ENCODE measurements at places on chromosomes 5 and 9. TPM values are rescaled to one million over a fixed set of nuclear protein-coding genes. Genes with fewer than 3 reads are reported as not detected.

RGS7BP gene
- not detected for total RNA-seq

ORM2 gene
- total RNA-seq = not detected

SPATA6L gene
- total RNA-seq = under 0.01 TPM

SEMA5A gene
- total RNA-seq = 6.4 TPM

ENTPD2 gene
- not detected for total RNA-seq

ENHO gene
- not detected for total RNA-seq

C5 gene
- 2.8 TPM for total RNA-seq

OTP gene
- total RNA-seq = not detected

HAPLN1 gene
- 2.7 TPM for total RNA-seq

IQGAP2 gene
- 0.17 TPM for total RNA-seq

GRIN1 gene
- total RNA-seq = not detected

BAAT gene
- under 0.01 TPM for total RNA-seq

ESM1 gene
- 2.5 TPM for total RNA-seq

WWC1 gene
- total RNA-seq = 3.1 TPM

SLC6A19 gene
- total RNA-seq = not detected

RASGRF2 gene
- total RNA-seq = 5.7 TPM

S100Z gene
- not detected for total RNA-seq

NXNL2 gene
- total RNA-seq = 1.5 TPM

KIF12 gene
- total RNA-seq = not detected

PRR7 gene
- 21.5 TPM for total RNA-seq

IL5 gene
- total RNA-seq = not detected

DMRT3 gene
- not detected for total RNA-seq

TXNDC8 gene
- not detected for total RNA-seq

GABRA1 gene
- not detected for total RNA-seq

LHX3 gene
- not detected for total RNA-seq

Measured in bronchus fibroblast of lung (primary cell).